ENCODE measurements at places on chromosomes 5 and 9.
A peak's percentile ranks its signal among the peaks of the same experiment; 100 is the strongest.

DNA sequence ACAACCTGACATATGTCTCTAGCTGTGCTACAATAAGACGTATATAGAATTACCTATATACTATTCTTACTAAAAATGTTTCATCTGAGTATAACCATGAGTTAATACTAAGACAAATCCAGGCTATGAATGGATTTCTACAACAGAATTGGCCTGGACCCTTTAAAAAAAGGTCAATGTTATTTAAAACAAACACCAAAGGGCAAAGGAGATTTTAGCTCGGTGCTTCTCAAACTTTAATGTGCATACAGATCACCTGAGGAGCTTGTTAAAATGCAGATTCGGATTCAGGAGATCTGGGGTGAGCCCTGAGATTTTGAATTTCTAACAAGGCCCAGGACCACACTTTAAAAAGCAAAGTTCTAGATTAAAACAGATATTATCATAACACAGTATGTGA lies 6.5 kb downstream of the TNFSF8 start:
- no peak for DNase-seq

- no peak for DNase-seq
Measured at GRCh38 chr9:121326901-121327613, 43.0 kb downstream of the STOM start.

DNA sequence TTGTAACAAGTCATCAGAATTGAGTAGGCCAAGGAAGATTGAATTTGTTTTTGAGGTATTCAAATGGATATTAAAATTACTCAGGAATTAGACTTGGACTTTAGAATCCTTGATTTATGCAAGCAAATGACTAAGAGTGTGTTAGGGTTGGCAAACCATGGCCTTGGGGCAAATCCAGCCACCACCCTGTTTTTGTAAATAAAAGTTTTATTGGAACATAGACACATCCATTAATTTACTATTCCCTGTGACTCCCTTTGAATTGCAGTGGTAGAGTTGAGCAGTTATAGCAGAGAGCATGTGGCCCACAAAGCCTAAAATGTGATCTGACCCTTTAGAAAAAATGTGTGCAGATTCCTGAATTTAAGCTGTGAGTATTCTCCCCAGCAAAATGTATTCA lies 115.6 kb downstream of the WDR70 start:
- no peak for DNase-seq

- DNase-seq, result peak; percentile 91
Measured at GRCh38 chr5:179769271-179769670, 24.5 kb upstream of the LTC4S start.

DNA sequence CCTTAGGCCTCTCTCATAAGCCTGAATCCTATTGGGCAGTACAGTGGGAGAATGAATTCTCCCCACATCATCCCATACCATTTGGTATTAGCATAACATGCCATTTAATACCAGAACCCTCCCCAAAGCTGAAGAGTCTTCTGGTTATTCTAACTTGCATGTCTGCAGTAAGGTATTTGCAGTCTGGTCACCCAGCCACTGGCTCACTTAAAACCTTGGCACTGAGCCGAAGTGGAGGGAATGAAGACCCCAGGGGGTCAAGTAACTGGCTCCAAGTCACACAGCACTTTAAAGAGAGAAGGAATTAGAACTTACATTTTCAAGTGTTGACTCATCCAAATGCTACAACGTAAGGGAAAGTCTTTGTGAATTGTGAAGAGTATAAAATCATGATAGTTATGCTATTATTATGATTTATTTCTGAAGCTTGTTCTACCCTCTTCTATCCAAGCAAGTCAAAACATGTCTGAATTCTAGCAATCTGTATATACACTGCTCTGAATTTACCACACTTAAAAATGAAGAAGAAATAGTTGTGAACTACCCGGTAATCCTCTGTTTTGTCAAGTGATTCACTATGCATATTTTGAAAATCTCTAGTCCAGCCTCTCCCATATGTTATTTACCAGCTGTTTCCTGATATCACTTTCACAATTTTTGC lies 28.5 kb downstream of the GLRA1 start:
- no peak for DNase-seq

DNA sequence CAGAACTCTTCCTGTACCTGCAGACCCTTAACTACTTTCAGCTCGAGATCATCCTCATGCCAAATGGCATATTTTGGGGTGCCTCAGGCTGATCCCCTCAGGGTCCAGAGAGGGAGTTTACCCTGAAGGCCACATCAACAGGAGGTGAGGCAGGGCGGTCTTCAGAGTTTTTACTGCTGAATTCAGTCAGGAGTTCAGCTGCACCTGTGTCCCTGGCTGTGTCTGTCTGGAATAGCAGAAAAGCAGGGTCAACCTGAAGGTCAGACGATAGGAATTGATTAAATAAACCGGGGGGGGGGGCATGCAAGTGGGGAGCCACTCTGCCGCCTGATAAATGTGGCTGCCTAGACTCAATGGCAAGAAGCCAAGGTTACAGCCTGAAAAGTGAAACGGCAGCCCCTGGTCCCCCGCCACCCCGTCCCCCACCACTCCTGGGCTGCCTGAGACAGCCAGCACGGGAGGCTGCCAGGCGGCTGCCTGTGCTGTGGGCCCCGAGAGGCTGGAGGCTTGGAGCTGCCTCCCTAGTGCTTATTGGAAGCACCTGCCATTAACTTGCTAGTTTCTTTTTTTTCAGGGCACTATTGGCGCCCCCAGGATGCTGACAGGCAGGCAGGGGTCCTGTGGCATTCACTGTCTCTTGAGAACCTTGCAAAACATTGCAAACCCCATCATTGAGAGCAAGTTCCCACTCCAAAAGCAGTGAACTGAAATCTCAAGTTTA lies 182.7 kb upstream of the PPP1R26 start:
- DNase-seq, result no peak

- DNase-seq, result no peak
Measured at GRCh38 chr5:135521964-135522363, 13.8 kb downstream of the NEUROG1 start.

DNA sequence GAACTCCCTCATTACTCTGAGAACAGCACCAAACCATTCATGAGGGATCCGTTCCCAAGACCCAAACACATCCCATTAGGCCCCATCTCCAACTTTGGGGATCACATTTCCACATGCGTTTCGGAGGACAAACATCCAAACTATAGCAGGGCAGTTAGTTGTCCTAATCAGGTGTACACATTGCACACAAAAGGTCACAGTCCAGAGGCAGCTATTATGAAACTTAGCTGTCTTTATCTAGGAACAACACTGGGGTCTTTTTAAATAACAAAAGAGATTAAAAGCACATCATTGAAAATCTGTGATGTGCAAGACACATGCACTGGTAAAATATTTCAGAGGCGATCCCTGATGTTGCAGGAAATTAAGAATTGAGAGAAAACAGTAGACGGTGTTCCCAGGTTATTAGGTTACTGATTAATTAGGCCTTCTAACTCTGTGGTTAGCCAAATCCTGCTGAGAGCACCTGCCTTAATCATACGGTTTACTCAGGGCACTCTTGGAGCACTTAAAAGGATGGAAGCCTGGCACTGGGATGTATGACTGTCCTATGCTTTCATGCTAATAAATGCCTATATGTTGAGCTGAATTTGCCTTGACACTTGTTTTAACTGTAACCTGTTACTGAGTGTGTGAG lies 1574.5 kb upstream of the WWC1 start:
- no peak for DNase-seq

DNA sequence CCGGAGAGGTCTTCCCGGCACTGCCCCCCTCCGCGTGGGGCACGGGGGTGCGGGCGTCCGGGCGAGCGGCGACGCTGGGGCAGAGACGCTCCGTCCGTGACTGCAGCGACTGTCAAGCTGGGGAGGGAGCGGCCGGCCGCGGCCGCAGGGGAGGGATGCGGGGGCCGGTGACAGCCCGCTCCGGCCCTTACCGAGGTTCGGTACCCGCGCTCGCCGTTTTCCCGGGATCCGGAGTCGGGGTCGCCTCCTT lies 400 bp downstream of the KDM4C start:
- DNase-seq, result no peak

GRCh38 chr9:76365028-76365427 lies 29.2 kb downstream of the RFK start:
- DNase-seq, result no peak

GRCh38 chr5:1443991-1444360 lies 1.3 kb downstream of the SLC6A3 start:
- DNase-seq, result no peak

GRCh38 chr5:60568646-60569045 lies 131.3 kb downstream of the DEPDC1B start:
- no peak for DNase-seq

- DNase-seq, result peak; percentile 82
Measured at GRCh38 chr5:77893225-77893860, 117.2 kb upstream of the TBCA start.

DNA sequence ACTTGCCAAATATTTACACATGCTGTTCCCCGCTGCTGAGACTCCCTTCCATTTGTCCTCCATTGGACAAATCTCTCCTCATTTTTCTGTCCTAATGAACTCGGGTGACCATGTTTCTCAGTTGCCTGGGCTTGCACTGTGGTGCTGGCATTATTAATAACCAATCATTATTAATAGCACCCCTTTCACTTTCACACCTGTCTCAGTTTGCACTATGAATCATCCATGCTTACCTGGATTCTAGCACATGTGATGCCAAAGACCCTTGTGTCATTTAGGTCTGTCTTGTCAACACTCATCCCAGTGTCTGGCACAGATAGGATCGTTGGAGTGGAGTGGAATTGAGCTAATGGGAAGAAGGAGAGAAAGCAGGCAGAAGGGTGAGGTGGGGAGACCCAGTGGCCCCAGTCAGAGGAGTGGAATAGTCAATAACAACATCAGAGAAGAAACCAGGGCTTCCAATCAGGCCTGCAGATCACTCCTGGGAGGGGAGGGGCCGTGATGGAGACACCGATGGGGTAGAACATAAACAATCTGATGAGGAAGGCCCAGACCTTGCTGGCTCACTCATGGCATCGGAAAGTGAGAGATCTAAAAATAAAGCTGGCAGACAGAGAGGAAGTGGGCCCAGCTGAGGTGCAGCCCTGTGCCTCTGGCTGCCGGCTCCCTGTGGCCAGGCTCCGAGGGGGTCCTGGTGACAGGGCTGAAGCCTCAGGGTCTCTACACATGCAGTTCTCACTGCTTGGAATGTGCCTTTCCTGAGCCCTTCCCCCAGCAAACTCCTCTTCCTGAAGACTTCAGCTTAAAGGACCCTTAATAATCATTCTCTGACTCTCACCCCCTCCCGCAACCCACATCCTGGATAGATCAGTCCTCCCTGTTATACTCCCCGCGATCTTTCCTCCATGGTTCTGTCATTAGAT lies 33.5 kb upstream of the CRB2 start:
- DNase-seq, result no peak

- no peak for DNase-seq
Measured at GRCh38 chr5:94361161-94361560, 257.2 kb downstream of the KIAA0825 start.

- DNase-seq, result no peak
Measured at GRCh38 chr5:22070186-22070728, 782.9 kb downstream of the CDH12 start.

GRCh38 chr9:134177624-134178393 lies 13.4 kb upstream of the RNU6ATAC start:
- no peak for DNase-seq

GRCh38 chr5:143304836-143305475 lies 98.5 kb downstream of the NR3C1 start:
- no peak for DNase-seq

DNA sequence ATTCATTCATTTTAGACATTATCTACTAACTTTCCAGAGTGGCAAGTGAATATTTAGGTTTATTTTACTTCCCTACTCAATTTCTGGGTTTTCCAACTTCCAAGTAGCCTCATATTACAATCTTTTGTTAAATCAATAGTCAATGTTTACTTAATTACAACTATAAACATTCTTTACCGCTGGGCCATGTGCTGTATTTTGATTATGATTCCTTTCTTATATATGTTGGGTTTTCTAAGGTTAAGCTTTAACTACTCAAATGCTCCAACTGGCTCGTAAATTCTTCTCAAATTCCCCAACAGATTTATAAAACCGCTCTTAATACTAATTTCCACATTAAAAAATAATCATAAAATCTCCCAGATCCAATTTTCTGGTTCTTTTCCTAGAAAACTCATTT lies 110.1 kb upstream of the ABCA1 start:
- DNase-seq, result no peak

DNA sequence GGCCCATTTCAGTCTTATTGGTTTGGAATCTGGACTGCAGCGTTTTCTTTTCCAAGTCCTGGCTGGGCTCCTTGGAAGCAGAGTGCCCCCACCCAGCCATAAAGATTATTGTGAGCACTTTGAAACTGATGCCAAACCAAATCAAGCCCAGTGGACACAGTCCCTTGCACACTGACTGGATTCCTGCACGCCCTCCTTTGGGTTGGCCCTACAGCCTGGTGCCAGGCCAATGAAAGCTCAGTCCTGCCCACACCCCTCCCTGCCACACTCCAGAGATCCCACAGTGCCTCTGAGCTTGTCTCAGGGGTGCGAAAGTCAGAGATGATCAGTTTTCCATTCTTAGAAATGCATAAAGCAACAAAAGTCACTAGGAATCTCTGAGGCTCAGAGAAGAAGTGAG lies 181.9 kb downstream of the CETN3 start:
- DNase-seq, result no peak

DNA sequence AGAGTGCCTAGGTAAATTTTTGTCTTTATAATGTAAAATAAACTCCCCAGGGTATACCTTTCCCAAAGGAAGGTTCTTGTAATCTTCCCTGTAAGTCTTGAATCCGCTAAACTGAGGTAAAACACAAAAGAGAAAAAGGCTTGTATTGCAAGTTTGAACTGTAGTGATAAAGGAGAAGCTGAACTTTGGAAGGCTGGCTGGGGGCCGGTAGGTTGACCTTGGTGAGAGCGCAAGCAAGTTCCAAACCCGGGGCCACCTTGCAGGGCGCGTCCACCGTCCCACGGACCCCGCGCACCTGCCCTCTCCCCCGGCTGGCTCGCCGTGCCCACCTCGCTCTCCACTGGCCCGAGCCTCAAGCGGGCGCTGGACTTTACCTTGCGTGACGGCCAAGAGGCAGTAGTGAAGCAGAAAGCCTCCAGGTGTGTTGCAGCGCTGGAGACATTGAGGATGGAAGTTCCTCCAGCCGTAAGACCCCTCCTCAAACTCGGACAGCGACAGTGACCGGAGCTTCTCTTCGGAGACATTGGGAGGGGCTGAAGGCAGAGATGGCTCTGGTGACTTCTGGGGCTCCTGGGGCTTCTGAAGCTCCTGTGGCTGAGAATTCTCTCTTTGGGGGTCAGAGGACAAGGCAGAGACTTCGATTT lies 428 bp downstream of the SLCO4C1 start:
- peak; percentile 49 for DNase-seq

DNA sequence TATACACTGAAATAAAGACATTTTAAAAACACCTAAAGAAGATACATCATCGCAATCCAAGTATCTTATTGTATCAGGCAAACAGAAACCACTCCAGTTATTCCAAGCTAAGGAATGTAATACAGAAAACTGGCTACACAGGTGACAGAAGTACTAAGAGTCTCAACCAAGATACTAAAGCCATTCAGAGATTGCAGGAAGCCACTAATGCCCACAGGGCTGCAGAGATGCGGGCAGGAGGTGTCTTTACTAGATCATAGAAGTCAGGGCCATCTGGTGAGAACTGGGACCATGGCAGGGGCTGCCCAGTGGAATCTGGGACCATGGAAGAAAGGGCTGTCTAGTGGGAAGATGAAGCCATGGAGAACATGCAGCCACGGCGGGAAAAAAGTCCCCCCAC lies 365.6 kb downstream of the NDUFS4 start:
- DNase-seq, result no peak

- no peak for DNase-seq
Measured at GRCh38 chr5:138661991-138662434, 86.8 kb upstream of the HSPA9 start.

- peak; percentile 73 for DNase-seq
Measured at GRCh38 chr5:1106385-1107166, 5.3 kb downstream of the SLC12A7 start.

GRCh38 chr9:12819436-12820185 lies 44.8 kb downstream of the LURAP1L start:
- DNase-seq, result peak; percentile 10

- no peak for DNase-seq
Measured at GRCh38 chr9:135582966-135583687, 21.6 kb downstream of the PAEP start.
